NCI-H510A treated with DMSO at 0.1 percent for 48 hours (cell line): ENCODE measurements at places on chromosomes 7 and 10.
A peak's percentile ranks its signal among the peaks of the same experiment; 100 is the strongest.

DNA sequence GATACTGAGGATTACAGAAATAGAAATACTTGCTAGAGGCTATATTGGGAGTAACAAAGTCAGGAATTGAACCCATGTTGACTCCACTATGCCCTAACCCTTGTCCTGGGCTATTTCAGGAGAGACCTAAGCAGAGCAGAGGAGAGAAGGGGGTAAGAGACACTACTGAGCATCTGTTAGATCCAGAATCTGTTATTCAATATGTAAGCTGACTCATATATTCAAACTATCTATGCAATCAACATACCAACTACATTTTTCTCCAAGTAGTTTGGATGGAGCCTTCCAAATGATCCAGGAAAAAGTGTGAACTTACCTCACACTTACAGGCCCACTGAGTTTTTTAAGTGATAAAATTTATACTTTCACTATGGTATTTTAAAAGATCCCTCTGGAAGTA, 216.1 kb downstream of the IMMP2L start:
- no peak for DNase-seq

DNA sequence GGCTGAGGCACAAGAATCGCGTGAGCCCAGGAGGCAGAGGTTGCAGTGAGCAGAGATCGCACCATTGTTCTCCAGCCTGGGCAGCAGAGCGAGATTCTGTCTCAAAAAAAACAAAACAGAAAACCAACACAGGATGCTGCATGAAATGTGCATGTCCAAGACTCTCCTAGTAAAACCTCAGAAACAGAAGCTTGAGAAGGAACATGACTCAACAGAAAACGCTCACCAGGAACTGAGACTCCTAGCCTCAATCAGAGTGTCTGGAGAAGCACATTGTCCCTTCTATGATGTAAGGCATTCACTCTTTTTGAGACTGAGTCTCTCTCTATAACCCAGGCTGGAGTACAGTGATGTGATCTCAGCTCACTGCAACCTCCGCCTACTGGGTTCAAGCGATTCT, 168.3 kb downstream of the MYOF start:
- no peak for DNase-seq

GRCh38 chr10:113060201-113061053, 110.4 kb downstream of the TCF7L2 start:
- no peak for DNase-seq

GRCh38 chr10:89342206-89342958, 14.6 kb downstream of the IFIT3 start:
- DNase-seq = no peak

GRCh38 chr7:80232979-80233724, 98.5 kb downstream of the GNAI1 start:
- no peak for DNase-seq

- no peak for DNase-seq
Measured at GRCh38 chr10:122498521-122498920, 37.2 kb downstream of the HTRA1 start.

GRCh38 chr10:104548090-104548489, 93.0 kb upstream of the SORCS3 start:
- DNase-seq = no peak

DNA sequence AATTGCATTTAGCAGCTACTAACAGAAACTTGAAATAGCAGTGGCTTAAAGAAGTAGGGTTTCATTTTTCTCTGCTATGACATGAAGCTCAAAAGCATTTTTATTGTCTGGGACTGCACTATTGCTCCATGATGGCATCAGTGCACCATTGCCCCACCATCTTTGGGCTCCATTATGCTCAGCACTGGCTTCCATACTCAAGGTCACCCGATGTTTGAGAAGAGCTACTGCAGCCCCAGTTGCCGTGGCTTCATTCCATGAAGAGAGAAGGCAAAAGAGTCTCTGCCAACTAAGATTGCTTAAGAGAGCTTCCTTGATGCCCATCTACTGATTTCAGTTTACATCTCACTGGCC, 192.2 kb upstream of the LRGUK start:
- DNase-seq = no peak

DNA sequence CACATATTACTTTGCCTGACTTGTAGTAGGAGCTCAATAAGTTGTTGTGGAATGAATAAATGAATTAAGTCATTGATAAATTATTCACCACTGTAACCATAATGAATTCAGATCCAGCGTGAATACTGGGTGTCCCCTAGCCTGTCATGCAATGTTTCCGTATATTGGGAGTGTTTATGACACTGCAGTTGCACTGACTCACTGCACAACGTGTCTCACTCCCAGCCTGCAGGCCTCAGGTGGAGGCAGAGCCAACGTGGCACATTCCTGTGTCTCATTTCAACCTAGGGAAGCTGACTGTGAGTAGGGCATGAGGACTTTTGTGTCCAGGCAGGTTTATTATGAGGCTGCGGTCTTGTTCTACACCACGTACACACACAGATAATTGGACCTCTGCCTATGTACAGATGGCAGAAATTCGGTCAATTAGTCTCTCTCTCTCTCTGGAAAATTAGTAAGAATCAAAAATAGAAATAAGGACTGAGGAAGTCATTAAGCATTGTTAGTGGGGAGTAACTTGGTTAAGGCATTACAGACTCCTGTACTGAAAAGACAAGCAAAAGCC, 299.1 kb upstream of the IGFBP3 start:
- DNase-seq = no peak

DNA sequence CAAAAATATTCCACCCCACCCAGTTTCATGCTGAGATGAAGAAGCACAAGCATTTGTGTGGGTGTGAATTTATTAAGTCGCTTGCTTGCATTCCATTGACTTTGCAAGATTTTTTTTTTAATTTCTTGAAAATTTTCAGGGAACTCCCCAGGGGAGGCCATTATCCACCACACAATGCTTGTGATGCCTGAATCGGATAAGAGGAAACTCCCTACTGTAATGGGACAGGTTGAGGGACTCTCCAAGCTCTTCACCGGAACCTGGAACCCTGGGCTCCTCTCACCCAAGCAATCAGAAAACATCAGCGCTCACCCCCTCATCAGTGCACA, 153.6 kb upstream of the ZMIZ1 start:
- DNase-seq = no peak

DNA sequence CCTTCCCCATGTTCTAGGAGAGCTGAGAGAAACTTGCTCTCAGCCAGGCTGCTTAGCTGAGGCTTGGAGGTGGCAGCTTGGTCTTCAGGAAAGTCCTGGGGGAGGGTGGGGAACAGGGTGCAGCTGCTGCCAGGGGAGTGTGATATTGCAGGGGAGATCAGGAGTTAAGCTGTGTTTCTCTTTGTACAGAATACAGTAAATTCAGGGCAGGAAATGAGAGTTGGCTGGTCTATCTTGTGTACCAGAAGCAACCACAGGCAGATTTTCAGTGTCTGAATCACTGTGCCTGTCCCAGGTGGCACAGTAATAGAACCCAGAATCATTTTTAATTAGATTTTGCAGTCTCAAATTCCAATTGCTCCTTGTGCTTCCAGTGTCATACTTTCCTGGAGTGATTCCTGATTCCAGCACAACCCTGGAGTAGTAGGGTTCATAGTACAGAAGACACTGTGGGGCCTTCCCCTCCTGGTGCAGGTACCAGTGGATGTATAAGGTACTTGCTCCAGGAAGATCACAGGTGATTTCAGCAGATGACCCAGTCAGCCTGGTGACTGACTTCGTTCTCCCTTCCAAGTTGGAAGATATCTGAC, 94.0 kb upstream of the TARP start:
- no peak for DNase-seq

GRCh38 chr10:55786461-55787050, 574.5 kb downstream of the ZWINT start:
- DNase-seq = no peak

DNA sequence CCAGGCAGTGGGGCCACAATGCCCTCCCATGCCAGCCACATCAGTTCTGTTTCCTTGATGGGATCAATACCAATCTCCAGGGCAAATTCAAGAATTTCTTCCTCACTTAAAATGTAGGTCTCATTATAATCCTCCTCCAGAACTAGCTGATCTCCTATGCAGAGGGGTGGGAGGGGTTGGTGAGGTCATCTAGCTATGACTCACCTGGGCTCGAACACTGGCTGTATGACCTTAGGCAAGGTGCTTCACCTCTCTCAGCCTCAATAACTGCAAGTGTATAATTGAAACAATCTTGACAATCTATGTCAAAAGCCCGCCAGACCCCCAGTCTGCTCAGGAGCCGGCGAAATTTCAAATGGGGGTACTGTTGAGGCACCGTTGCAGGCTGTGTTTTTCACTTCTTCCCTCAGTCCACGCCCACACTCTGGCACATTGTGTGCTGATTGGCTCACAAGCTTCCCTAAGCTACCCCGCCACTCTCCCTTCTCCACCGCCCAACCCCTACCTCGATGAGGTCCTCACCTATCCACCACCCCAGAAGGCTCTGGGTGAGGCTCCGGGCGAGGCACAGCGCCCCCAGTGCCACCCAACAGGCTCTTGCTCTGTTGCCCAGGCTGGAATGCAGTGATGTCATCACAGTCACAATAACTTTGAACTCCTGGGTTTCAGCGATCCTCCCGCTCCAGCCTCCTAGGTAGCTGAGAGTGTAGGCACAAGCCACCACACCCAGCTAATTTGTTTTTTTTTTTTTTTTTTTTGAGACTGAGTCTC, 70.5 kb downstream of the ZNF22 start:
- no peak for DNase-seq

- no peak for DNase-seq
Measured at GRCh38 chr7:137888241-137888640, 41.5 kb upstream of the DGKI start.

- DNase-seq = no peak
Measured at GRCh38 chr7:14936554-14936953, 34.0 kb upstream of the DGKB start.

DNA sequence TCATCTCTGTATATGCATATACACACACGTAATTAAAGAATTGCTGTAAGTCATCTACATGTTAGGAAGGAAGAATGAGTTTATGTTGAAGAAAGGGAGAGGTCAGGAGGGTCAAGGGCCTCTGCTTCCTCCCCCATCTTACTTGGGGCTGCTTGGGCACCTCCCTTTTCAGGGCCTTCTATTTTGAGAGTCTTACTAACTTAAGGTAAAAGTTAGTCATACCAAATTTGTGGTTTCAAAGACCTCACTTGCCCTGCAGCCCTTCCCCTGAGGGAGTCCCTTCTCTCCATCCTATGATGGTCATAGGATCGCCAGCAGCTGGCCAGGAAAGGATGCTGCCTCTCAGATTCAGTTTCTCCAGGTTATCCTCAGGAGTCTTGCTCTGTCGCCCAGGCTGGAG, 2.6 kb downstream of the PLEKHS1 start:
- no peak for DNase-seq

DNA sequence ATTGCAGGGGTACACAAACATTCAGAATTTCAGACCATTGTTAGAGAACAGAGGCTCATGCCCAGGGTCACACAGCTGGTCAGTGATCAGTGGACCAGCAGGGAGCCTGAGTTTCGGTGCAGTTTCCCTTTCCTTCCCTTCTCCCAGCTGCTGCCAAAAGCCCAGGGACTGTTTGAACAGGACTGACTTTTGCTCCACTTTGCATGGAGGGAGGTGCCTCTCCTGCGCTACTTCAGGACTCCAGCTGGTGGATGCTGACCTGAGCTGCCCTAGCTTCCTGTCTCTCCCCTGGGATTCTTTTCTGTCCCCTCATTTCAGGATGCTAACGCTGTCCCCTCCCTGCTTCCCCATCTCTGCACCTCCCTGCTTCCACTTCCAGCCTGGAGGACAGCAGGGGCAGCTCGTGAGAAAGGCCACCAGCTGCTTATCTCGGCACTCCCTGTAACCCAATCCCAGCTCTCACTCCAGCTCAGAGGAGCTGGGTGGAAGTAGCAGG, 14.5 kb downstream of the SH2D4B start:
- DNase-seq = peak; percentile 71

GRCh38 chr10:107103174-107104025, 61.1 kb downstream of the SORCS1 start:
- DNase-seq = no peak

GRCh38 chr7:141012696-141013344, 1.9 kb downstream of the MRPS33 start:
- no peak for DNase-seq

GRCh38 chr7:20749906-20750305, 36.8 kb downstream of the SP8 start:
- no peak for DNase-seq

- DNase-seq = no peak
Measured at GRCh38 chr7:97011104-97011503, 5.8 kb downstream of the DLX6 start.

DNA sequence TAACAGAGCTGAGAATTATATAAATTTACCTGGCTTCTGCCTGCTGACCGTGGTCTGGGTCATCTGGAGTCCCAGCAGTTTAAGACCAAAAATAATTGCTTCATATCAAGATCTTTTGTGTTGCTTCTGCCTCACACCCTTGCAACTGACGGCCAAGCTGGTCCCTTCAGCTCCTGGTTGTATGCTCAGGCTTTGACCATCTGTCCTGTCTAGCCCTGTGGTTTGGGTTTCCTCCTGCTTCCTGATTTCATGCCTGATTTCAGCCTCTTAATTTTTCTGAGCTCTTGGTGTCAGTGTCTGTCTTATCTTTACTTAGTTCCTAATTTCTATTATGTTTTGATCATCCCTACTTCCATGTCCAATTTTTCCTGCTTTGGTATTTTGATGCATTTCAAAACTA, 87.9 kb upstream of the PLXDC2 start:
- no peak for DNase-seq

- DNase-seq = no peak
Measured at GRCh38 chr10:35896001-35896400, 253.9 kb upstream of the FZD8 start.

GRCh38 chr10:124470544-124471434, 9.2 kb downstream of the LHPP start:
- DNase-seq = peak; percentile 12

GRCh38 chr7:5086256-5086655, 40.6 kb downstream of the RBAK start:
- no peak for DNase-seq

DNA sequence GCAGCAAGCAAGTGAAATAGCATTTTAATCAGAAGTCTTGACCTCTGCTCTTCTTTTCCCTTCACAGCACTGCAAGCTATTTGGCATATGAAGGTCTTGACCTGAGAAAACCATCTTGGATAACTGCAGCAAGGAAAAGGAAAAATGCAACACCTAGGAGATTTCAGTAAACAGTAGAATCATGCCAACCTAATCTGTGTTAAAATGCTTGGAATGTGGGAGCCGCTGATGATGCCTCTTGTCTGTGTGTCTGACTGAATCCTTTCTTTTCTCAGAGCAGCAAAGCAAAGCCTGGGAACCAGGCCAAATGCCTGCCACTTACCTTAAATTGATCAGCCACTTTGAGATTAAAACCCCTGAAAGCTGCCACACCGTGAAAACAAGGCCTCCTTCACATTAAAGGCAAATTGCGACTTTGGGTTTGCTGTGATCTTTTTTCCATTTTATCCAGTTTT, 80.4 kb upstream of the CDK6 start:
- DNase-seq = no peak

GRCh38 chr7:94414481-94414880, 19.8 kb downstream of the COL1A2 start:
- no peak for DNase-seq

GRCh38 chr7:94738071-94738470, 82.1 kb upstream of the SGCE start:
- no peak for DNase-seq

GRCh38 chr10:123297175-123297574, 143.0 kb downstream of the BUB3 start:
- no peak for DNase-seq

- no peak for DNase-seq
Measured at GRCh38 chr7:102080434-102081243, 206.0 kb upstream of the SH2B2 start.
